NCI-H774 (cell line): ENCODE measurements at places on chromosomes 1 and 21.

- DNase-seq = no peak
These were observed 833.3 kb upstream of the PRMT6 start for GRCh38 chr1:106223213-106223612.

DNA sequence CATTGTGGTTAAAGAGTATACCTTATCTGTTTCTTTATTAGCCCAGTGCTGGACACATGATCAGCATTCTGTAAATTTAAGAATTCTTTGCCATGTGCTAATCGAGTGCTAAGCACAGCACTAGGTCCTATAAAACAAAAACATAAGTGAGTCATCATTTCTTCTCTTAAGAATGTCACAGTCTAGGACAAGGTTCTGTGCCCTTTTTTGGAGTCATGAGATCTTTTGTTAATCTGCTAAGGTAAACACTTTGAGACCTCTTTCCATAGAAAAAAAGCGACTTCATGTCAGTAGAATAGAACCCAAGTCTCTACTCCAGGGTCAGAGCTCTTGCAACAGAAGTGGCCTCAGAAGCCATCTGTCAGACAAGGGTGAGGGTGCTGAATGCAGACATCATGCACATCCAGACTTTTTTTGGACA, 70.0 kb upstream of the NFIA start:
- DNase-seq = no peak

- DNase-seq = no peak
These were observed 206.0 kb upstream of the USP24 start for GRCh38 chr1:55420929-55421716.

GRCh38 chr1:183842795-183843144, 37.9 kb downstream of the RGL1 start:
- DNase-seq = no peak

- DNase-seq = no peak
These were observed 41.0 kb upstream of the F3 start for GRCh38 chr1:94582565-94582964.

- no peak for DNase-seq
These were observed 144.8 kb upstream of the SAMSN1 start for GRCh38 chr21:14690886-14691285.

GRCh38 chr1:74436078-74436477, 76.3 kb downstream of the LRRC53 start:
- DNase-seq = no peak

GRCh38 chr1:23184212-23184934, 15.7 kb upstream of the LUZP1 start:
- no peak for DNase-seq

DNA sequence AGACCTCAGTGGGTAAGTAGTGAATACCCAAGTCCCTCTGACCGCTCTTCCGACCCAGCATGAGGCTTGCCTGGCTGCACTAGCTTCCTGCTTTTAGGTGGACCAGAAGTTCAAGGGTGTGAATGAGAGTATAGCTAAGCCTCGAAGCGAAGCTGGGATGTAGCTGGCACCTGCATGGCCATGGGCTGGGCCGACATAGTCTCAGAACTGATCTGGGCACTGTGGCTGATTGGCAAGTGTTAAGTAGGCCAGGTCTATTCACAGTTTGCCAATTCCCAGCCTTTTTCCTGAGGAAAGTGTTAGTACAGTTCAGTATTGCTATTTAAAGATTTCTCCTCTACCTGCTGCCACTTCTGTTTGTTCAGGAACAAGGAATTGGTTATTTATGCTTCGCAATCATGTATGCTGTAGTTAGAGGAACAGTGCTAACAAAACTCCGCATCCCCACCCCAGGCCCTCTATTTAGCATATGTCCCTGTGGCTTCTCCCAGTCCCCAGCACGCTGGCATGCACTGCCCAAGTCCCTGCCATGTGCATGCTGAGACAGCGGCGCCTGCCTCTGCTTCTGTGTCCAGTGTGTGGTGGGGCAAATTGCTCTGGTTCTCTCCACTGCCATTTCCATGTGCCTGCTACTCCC, 16.3 kb downstream of the SPATA46 start:
- DNase-seq = no peak

- DNase-seq = no peak
These were observed 298.6 kb downstream of the LMX1A start for GRCh38 chr1:165057956-165058355.

GRCh38 chr1:19484798-19485361, 459 bp downstream of the CAPZB start:
- no peak for DNase-seq

GRCh38 chr1:68516066-68516465, 19.2 kb upstream of the DEPDC1 start:
- no peak for DNase-seq
